Right kidney (tissue), 9 donors: ENCODE measurements at places on chromosomes 2 and 18.
A peak's percentile ranks its signal among the peaks of the same experiment; 100 is the strongest.

DNA sequence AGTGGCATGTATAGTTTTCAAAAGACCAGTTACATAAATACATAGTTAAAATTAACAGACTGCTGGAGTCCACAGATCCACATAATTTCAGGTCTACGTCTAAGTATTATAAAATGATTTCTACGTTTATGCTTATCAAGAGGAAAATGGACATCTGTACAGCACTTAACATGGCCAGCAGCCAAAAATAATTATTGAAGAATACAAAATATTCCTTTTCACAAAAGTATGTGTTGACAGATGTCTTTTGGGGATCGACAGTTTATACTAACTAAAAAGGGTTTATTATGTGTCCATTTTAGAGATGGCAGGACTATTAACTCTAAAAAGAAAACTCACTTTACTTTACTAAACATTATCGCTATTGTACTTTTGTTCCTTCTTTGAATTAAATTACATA, 112.9 kb upstream of the RNU4ATAC start:
- DNase-seq, result no peak

GRCh38 chr2:28276807-28277206, 115.9 kb upstream of the FOSL2 start:
- no peak for DNase-seq

DNA sequence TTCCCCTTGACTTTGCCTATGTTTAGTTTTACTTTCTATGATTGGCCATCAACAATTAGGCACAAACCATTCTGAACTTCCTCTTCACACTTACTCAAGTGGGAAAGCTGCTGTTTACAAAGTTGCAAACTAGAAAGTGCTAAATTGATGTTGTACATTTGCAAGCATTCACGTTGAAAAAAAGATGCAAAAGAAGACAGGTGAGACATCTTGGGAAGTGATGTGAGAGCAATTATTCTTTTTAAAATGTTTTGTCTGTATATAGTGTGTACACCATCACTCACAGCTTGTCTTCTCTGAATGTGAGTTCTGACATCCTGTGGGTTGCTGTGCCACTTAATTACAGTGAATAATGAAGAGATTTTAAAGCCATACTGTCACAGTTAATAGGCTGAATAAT, 874.1 kb upstream of the LRATD1 start:
- no peak for DNase-seq

DNA sequence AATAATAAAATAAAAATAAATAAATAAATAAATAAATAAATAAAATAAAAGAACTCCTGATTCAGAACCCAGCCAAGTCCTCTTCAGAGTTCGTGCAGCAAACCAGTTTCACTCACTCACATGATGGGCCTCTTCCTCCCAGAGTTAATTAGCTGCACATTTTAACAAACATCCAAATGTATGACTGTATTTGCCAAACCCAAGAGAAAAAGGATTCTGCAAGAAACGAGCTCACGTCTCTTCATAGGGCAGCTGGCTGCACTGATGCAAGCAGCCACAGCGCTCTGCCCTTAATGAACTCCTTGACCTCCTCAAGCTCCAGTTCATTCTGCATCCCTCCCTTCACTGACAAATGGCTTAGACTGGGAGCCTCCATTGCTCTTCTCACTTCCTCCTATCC, 55.1 kb downstream of the MREG start:
- DNase-seq, result no peak

DNA sequence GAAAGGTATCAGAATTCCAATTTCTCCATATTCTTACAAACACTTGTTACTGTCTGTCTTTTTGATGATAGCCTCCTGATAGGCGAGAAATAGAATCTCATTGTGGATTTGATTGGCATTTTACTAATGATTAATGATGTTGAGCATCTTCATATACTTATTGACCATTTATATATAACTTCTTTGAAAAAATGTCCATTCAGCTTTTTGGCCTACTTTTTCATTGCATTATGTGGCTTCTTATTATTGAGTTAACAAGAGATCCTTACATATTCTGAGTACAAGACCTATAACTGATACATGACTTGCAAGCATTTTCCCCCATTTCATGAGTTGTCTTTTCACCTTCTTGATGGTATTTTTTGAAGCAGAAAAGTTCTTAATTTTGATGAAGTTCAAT, 54.6 kb downstream of the QPCT start:
- DNase-seq, result no peak

DNA sequence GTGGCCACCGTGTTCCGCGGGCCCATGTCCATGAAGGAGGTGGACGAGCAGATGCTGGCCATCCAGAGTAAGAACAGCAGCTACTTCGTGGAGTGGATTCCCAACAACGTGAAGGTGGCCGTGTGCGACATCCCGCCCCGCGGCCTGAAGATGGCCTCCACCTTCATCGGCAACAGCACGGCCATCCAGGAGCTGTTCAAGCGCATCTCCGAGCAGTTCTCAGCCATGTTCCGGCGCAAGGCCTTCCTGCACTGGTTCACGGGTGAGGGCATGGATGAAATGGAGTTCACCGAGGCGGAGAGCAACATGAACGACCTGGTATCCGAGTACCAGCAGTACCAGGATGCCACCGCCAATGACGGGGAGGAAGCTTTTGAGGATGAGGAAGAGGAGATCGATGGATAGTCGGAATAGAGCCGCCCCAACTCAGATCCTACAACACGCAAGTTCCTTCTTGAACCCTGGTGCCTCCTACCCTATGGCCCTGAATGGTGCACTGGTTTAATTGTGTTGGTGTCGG, 17.7 kb downstream of the TUBB6 start:
- no peak for DNase-seq

DNA sequence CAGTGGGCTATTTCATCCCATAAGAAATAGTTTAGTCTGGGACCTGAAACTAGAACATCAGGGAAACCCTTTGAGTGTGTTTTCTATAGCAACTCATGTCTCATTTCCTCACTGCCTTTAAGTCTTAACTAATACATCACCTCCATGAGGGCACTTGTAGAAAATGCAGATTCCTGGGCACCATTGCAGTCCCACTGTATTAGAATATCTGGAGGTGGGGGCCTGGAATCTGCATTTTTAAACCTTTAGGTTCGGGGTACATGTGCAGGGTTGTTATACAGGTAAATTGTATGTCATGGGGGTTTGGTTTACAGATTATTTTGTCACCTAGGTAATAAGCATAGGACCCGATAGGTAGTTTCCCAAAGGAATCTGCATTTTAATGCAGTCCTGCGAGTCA, 87.4 kb downstream of the ARHGEF33 start:
- no peak for DNase-seq

DNA sequence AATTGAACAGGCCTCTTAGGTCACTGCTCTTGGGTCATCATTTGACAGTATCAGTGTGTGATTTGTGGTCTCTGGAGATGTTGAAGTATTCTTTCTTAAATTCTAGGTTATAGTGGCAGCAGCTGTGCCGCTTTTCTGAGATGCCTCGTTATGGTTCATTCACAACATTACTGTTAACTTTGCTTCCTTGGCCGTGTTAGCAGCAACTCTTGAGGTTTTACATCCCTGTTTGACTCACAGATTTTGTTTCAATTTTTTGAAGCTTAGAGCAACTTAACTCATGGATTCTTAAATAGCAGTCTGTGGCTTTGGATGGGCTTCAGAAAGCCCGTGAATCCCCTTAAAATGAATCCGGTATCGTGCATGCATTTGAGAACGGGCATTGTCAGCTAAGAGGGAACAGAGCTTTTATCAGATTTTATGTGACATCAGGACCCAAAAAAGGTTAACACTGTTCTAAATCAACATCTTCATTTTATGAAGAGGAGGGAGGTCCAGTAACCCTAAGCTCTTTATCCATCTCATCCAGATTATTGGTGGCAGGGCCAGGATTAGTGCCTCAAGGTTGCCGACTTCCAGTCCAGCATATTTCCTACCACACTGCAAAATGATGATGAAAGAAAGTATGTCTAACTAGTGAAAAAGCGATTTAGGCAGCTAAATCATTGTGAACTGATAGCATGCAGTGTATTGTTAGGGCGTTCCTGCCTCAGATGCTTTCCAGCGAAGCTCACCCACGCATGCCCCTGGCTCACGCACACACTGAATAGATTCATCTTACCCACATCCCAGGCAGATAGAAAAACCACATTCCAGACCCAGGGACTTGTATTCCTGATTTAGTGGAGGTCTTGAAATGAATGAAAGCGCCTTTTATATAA, 5.1 kb downstream of the TRIB2 start:
- no peak for DNase-seq

DNA sequence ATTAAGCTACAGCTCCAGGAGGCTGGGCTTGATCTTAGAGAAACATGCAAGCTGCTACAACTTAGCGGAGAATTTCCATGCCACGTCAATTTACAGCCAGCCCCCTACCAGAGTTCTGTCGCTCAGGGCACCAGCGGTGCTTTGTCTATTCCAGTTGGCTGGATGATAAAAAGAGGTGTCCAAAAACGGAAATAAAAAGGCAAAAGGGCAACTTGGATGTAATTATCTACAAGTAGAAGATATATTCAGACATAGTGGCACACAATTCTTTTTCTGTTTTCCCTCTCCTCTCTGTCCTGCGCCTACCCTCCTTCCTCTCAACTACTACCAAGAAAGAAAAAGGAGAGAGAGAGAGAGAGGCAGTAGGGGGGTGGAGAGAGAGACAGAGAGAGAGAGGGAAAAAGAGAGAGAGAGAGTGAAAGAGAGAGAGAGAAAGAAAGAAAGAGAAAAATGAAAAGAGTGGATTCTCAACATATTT, 363 bp upstream of the RFTN2 start:
- DNase-seq, result peak; percentile 66

DNA sequence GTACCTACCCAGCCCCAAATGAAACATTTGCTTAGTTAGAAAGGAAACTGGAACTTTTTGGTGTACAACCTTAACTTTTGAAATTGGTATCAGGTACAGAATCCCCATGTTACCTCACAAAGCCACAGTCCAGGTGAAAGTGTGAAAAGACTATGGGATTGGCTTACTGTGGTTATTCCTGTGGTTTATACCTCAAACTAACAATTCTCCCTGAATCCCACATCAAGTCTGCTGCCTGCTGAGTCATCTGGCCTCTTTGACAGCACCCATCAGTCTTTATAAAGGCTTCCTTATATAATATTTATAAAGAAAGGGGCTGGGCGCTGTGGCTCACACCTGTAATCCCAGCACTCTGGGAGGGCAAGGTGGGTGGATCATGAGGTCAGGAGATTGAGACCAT, 164.6 kb downstream of the TMEM247 start:
- DNase-seq, result no peak

DNA sequence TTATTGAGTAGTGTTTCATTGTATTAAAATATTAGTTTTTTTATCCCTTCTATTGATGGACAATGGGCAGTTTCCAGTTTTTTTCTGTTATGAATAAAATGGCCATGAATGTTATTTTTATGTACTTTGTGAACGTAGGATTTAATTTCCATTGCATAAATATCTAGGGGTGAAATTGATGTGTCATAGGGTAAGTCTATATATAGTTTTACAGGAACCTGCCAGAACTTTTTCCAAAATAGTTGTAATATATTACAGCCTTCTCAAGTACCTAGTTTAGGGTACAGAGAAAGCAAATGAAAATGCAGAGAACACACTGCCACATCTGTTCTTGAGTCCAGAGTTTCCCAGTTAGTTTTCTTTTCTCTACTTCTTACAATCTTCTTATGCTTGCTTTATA, 378.6 kb downstream of the MEIS1 start:
- DNase-seq, result no peak

DNA sequence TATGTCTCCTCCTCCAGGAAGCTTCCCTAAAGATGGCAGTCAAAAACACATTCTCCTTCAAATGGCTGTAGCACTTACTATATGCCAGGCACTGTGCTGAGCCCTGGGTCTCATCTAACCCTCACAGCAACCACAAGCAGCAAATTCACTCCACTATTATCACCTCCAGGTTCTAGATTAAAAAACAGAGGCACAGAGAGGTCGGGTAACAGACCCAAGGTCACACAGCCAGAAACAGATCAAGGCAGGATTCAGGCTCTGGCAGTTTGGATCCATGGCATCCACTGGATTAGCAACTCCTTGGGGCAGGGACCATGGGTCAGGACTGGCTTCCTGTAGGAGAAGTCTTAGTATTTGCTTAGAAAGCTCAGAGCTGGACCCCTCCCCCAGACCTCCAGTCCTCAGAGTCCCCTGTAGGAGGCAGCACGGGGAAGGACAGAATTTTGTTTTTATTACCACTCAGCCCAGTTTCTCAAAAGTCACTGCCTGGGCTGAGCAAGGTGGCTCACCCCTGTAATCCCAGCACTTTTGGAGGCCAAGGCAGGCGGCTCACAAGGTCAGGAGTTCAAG, 34.4 kb downstream of the ZFP36L2 start:
- no peak for DNase-seq

GRCh38 chr2:235439959-235440662, 53.7 kb upstream of the AGAP1 start:
- no peak for DNase-seq

DNA sequence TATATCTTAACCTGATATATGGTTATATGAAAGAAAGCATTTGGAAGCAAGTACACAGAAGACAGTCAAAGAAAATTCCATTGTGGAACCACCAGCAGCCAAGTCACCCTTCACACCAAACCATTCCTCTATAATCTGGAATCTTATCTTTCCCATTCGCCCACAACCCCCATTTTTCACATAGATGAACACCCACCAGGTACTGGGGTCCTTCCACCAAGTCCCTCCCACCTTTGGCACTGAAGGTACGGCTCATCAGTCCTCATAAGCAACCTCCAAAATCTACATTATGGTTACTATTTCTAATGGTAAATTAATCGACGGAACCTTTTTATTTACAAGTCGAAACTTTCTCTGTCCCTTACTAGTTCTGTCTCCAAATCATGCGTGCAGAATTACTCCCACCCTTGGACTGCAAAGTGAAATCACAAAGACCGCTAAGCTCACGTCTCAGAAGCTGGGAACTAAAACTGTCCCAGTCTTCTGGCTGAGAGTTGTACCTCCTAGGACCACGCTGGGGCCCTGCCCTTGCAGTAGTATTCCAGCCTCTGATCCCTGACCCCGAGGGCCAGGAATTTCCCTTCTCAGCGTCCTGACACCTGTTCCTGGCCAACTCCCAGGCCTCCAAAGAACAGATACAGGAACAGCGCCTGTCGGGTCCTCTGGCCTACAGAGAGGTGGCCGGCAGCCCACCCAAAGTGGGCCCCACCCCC, 702 bp downstream of the OLA1 start:
- no peak for DNase-seq

DNA sequence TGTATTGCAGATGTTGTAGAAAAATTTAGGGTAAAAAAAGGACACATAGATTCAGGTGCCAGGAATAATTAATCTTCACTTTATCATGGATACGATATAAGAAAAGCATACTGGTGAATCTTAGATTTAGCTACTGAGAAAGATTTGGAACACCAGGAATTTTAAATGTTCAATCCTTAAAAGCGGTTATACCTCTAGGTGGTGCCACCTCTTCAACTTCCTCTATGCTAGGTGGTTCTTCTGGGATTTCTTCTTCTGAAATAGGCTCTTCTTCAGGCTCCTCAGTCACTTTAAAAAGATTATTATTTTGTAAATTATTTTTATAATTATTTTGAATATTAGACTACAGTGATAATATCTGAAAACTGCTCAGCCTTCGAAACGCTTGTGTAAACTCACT, 133.1 kb downstream of the TTN start:
- DNase-seq, result no peak

GRCh38 chr2:140589696-140590095, 1541.1 kb downstream of the LRP1B start:
- no peak for DNase-seq

- no peak for DNase-seq
These were observed 45.5 kb upstream of the IHH start for GRCh38 chr2:219106251-219106650.

GRCh38 chr2:151238527-151239487, 22.9 kb downstream of the RBM43 start:
- DNase-seq, result peak; percentile 33
